ENCODE measurements at places on chromosomes 4 and X.

- DNase-seq = no peak
These were observed 198.7 kb upstream of the ADAMTS3 start for GRCh38 chr4:72767618-72768302.

GRCh38 chr4:128573781-128574508 lies 235.6 kb upstream of the JADE1 start:
- DNase-seq = no peak

- no peak for DNase-seq
These were observed 499.6 kb downstream of the PPARGC1A start for GRCh38 chr4:23390246-23390645.

- no peak for DNase-seq
These were observed 5.2 kb downstream of the DNASE1L1 start for GRCh38 chrX:154403858-154404257.

DNA sequence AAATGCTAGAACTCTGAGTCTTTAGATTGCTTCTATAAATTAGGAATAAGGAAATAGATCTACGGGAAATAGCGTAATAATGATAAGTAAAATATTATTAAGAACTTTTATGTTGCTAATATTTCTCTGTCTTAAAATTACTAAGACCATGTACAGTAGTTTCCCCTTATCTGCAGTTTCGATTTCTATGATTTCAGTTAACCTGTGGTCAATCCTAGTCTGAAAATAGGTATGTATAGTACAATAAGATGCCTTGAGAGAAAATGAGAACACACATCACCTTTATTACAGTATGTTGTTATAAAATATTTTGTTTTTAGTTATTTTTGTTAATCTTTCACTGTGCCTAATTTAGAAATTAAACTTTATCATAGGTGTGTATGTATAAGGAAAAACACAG lies 92.6 kb downstream of the CCSER1 start:
- DNase-seq = no peak

- no peak for DNase-seq
These were observed 32.4 kb upstream of the SLAIN2 start for GRCh38 chr4:48308901-48309300.

DNA sequence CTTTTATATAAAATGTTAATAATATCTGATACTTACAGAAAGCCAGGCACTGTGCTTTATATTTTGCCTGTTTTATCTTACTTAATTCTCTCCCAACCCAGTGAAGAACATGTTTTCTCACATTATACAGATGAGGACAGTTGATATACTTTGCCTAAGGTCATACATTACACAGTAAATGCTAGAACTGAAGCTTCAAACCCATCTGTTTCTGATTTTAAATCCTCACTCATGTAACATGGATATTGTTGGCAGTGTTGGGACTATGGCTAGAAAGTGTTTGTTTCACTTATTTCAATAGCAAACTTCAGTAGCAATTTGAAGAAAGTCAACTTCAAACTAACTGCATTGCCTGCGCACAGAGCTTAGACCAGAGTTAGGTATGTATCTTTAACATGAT lies 57.4 kb downstream of the RAPGEF2 start:
- DNase-seq = no peak

DNA sequence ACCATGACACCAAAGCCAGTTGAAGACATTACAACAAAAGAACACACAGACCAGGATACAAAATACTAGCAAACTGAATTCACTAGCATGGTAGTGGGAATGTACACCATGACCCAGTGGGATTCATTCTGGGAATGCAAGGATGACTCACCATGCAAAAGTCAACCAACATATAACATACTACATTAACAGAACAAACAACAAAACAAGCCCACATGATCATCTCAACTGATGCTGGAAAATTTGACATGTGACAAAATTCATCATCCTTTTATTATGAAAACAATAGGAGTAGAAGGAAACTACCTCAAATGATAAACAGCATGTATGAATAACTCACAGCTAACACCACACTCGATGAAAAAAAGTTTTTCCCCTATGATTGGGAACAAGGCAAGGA lies 190.2 kb downstream of the DCLK2 start:
- no peak for DNase-seq

GRCh38 chr4:1027915-1028238 lies 16.5 kb downstream of the FGFRL1 start:
- DNase-seq = no peak

DNA sequence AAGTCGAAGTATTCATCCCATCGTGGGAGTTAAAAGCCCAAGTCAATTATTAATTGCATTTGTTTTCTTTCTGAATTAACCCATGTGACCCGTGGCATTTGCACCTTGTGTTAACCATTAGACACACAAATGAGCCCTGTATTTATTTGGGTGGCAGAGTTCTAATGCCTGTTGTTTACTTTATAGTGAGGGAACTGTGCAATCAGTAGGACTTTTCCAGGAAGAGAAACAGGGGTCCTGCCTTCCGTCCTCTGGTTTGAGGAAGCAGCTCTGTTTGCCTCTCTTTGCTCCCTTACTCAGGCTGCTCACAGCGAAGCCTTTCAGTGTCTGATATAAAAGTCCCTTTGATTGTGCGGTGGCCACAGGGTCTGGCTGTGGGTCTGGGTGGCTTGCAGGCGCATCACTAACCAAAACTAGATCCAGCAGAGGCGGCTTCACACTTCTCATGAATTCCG lies 263.6 kb downstream of the PTTG2 start:
- DNase-seq = no peak

GRCh38 chr4:139027776-139028175 lies 12.2 kb downstream of the NOCT start:
- no peak for DNase-seq

DNA sequence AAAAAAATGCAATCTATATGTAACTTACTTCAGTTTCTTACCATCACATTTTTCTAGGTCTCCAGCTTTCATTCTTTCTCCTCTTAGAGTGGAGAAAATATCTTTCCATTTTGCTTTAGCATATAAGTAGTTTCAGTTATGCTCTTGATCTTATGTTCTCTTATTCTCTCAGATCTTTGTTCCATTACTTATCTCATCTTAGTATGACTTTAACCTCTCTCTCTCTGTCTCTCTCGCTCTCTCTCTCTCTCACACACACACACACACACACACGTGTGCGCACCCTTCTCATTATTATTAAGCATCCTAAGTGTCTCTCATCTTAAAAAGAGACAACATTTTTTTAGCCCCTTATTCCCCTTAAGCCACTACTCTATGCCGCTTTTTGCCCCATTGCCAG lies 92.8 kb downstream of the FAAH2 start:
- DNase-seq = no peak

- no peak for DNase-seq
These were observed 590.9 kb downstream of the ARAP2 start for GRCh38 chr4:35653451-35653850.

GRCh38 chrX:33285550-33285949 lies 74.2 kb upstream of the DMD start:
- DNase-seq = no peak

GRCh38 chr4:19776929-19777328 lies 474.8 kb upstream of the SLIT2 start:
- DNase-seq = no peak

DNA sequence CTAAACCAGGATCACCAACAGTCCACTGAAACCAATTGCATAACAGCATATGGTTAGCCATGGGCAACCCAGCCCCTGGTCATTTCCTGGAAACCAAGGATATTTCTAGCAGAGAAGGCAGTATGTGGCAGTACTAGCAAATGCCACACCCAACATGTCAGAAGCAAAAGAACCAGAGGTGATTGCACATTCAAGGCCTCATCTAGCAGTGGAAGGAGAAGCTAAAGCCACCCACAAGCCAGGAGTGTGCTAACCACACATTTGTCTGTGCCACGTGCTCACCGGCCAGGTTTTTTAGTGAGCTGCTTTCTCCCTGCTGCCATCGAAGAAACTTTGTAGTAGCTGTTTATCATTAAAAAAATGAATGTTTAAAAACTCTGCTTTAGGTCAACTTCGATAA lies 42.0 kb downstream of the TEC start:
- DNase-seq = peak; percentile 3

DNA sequence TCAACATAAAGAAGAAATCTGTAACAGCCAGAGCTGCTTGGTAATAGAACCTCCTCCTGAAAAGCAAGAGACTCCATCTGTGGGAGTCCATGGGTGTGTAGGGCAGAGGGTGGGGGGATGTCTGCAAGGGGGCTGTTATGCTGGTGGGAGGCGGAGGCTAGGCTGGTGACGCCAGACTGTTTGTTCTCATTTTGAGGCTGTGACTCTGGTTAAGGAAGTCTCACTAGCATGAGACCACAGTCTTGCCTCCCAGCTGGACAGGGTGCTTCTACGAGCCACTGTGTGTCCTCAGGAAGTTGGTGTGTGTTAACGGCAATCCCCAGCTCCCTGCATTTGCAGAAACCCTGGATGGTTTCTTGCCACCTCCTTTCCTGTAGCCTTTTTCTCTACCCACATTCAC lies 79.8 kb downstream of the NSUN7 start:
- DNase-seq = no peak

DNA sequence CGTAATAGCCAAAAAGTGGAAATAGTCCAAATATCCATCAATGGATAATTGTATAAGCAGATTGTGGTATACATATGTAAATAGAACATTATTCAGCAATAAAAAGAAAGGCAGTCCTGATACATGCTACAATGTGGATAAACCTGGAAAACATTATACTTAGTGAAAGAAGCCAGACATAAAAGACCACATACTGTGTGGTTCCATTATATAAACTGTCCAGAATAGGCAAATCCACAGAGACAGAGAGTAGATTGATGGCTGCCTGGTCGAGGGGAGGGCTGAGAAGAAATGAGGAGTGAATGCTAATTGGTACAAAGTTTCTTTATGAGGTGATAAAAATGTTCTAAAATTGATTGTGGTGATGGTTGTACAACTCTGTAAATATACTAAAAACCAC lies 397.4 kb upstream of the RPS6KA3 start:
- DNase-seq = no peak

DNA sequence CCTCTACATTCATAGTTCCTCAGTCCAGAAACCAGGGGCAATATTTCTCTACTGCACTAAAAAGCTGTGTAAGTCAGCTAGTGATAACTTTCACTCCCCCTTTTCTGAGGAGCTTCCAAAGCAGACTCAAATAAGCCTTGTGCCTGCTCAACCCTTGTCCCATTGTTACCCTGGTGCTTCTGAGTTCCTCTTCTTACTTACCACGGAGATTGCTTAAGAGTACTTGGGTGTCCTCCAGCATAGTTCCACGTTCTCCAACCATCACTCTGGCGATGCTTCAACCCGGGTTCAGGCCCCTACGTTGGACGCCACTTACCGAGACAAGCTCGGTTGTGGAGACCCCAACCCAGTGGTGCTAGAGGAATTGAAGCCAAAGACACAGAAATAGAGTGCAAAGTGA lies 71.6 kb downstream of the ADAM29 start:
- no peak for DNase-seq

- DNase-seq = peak; percentile 9
These were observed 78.5 kb downstream of the MID1IP1 start for GRCh38 chrX:38879631-38880220.

DNA sequence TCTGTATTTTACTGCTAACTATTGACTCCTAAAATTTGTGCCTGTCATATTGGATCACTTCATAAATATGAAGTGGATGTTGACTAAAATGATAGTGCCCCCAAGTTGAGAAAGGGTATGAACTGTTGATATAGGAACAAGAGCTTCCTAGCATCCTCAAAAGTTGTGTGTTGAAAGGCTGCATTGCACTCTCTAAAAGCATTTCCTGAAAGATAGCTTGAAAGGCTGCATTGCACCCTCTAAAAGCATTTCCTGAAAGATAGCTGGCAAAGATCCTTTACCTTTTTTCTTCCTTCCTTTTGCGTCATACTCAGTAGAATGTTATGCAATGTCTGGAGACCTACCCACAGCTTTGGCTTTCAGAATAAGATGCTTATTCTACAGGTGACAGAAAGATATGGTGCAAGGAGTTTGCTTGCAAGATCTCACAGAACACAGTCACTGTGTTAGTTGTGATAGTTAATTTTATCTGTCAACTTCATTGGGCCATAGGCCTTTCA lies 274.6 kb upstream of the GALNTL6 start:
- DNase-seq = no peak

- DNase-seq = no peak
These were observed 804.9 kb downstream of the RAB28 start for GRCh38 chr4:12679217-12679616.

GRCh38 chrX:63658920-63659319 lies 126.1 kb downstream of the ARHGEF9 start:
- no peak for DNase-seq

GRCh38 chr4:113674251-113674650 lies 87.3 kb downstream of the CAMK2D start:
- no peak for DNase-seq

DNA sequence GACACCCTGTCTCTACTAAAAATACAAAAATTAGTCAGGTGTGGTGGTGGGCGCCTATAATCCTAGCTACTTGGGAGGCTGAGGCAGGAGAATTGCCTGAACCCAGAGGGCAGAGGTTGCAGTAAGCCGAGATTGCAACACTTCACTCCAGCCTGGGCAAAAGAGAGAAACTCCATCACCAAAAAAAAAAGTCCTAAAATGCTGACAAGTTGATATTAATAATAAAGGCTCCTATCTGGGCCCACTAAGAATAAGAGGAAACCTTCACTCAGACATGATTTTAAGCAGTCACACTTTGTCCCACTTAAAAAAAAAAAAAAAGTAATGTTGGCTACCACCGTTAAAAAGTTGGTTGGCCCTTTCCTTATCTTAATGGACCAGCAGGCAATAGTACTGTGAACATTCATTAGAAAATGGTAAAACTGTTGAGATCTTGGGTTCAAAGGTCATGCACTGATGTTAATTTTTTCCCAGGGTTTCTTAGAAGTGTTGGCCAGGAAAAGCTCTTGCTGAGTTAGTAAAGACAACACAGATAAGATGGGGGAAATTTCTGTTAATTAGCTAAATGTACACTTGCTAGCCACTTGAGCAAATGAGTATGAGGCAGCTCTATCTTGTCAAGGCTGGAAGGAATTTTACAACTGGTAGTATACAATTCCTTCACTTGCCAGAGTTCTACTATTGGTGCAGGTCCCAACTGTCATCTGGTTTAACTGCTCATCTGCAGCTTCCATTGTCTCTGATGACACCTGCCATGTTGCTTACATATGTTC lies 43.6 kb upstream of the BMP2K start:
- DNase-seq = no peak

GRCh38 chrX:68238568-68238967 lies 194.7 kb downstream of the OPHN1 start:
- DNase-seq = no peak

DNA sequence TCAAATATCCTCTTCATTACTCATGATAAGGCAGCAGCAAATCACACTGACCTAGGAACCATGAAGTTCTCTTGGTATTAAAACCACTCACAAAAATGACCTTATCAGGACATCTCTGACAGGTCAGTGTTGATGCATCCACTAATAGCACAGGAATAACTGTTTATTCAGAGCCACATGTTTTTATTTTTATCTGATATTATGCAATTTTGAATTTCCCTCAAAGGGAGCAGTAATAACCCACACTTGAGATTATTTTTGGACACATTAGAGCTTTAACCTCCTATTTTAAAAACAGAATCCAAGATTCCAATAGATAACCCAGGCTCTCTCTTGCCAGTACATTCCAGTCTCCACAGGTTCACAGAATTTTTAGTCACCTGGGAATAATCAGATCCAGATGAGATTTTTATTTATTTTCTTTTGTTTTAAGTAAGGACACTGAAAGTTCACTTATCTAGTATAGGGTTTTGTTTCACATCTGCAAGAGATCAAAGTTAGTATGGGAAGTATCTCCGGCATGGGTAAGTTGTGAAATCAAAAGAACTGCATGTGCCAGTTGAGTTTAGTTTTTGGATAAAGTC lies 36.3 kb upstream of the MYOZ2 start:
- no peak for DNase-seq

GRCh38 chrX:66674506-66674905 lies 35.6 kb upstream of the EDA2R start:
- DNase-seq = no peak

- no peak for DNase-seq
These were observed 30.4 kb downstream of the TXK start for GRCh38 chr4:48103483-48104139.
